Effector memory CD8-positive, alpha-beta T cell (primary cell): ENCODE measurements at places on chromosomes 5 and 9.
A peak's percentile ranks its signal among the peaks of the same experiment; 100 is the strongest.

DNA sequence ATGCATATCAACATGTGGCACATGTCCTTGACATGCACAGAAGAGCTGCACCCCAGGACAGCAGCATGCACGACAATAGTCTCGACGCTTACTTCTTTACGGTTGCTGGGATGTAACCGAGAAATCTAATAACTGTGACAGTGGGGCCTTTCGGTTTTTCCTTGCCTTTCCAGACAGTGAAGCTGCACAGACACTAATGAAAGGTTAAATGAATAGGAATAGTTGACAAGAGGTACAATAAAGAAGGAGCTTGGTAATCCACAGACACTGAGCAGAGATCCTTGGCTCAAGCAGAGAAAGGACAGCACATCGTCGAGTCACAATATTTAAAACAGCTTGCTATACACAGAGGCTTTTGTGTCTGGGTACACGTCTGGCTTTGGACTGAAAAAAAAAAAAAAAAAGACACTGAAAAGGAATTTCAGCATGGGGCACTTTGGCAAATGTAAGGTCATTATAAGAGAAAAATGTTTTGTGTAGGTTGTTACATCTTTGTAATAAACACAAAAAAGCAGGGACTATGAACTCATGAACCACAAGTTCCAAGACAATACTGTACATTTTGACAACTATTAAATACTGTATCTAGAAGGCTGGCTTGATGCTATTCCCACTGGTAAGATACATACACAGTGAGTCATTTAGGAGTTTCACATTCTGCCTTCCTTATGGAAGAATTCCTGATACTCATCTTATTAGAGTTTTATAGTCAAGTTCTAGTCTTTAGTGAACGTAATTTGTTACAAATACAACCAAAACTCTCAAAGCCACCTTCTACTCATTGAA, 5.6 kb downstream of the BNC2 start:
- no peak for DNase-seq

DNA sequence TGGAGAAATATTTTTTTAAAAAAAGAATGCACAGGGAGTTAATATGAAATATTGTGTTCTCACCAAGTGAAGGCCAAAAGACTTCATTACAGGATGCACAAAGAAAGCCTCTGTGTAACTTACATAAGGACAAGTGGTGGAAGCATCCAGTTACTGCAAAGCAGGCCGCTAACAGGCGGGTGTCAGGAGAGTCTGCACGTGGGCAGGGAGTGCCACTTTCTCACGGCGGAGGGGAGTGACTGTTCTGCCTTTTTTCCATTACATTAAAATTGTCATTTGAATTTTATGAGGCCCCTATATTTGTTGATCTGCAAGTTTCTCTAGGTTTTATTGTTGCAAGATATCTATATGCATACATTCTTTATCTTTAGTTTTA, 28.1 kb upstream of the SPATA31E1 start:
- DNase-seq, result no peak

DNA sequence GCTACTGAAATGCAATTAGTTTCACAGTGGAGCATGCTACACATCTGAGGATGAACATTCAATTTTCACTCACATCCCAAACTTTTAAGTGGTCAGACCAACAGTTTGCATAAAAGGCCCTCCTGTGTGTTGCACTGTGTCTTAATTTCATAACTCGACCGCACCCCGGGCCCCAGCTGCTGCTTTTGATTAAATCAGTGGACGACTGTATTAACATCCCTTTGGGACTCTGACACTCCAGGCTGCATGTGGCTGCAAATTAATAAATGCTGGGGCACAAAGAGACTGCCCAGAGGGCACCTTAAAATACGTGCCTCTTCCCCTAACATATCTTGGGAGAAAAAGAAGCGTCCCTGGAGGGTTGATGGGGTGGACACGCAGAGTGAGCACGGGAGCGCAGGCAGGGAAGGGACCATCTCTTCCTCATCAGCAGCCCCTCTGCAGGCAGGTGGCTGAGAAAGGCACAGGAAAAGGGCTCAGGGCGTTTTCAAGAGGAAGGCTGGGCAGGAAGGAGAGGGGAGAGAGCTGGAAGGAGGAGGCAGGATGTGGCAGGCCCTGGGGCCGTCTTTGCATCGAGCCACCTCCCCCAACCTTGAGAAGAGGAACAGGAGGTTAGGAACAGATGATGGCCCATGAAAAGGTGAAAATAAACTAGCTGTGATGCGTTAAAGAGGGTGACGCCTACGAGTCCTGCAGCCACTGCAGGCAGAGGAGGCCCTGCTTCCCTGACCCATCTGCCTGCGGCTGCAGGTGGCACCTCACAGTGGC, 18.6 kb downstream of the MED10 start:
- no peak for DNase-seq

- no peak for DNase-seq
These were observed 609.5 kb upstream of the CLINT1 start for GRCh38 chr5:158468444-158468843.

DNA sequence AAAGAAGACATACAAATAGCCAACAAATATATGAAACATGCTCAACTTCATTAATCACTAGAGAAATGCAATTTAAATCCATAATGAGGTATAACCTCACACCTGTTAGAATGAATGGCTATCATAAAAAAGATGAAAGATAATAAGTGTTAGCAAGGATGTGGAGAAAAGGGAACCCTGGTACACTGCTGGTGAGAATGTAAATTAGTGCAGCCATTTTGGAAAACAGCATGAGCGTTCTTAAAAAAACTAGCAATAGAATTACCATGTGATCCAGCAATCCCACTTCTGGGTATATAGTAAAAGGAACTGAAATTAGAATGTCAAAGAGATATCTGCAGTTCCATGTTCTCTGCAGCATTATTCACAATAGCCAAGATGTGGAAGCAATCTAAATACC, 64.2 kb upstream of the CEP78 start:
- no peak for DNase-seq

GRCh38 chr5:116514421-116514970, 60.1 kb downstream of the SEMA6A start:
- no peak for DNase-seq

DNA sequence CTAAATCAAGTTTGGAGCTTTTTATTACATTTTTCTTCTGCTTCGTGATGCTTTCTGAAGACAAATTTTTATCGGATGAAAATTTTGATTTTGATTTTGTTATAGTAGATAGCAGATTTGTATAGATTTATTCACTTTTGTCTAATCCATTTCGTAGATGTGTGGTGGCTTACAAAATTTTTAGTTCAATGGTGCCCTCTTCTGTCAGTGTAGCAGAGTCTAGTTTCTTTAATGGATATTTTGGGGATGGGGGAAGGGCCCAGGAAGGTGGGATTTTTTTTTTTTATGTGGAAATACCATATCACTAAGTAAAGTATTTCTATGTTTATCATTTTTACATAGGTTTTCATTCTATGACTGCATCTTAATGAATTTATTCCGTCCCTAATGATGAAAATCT, 259.9 kb upstream of the TARS1 start:
- DNase-seq, result no peak

- DNase-seq, result no peak
These were observed 68.2 kb downstream of the UBE2QL1 start for GRCh38 chr5:6516823-6517222.

- DNase-seq, result no peak
These were observed 12.0 kb downstream of the HIGD2A start for GRCh38 chr5:176400382-176401156.

GRCh38 chr5:154543380-154543779, 65.4 kb upstream of the HAND1 start:
- no peak for DNase-seq

GRCh38 chr9:131836607-131837315, 96.9 kb upstream of the RAPGEF1 start:
- no peak for DNase-seq

- no peak for DNase-seq
These were observed 19.5 kb downstream of the AOPEP start for GRCh38 chr9:94745806-94746540.

GRCh38 chr9:129938291-129938979, 103.2 kb downstream of the USP20 start:
- DNase-seq, result no peak

- no peak for DNase-seq
These were observed 62.4 kb downstream of the SECISBP2 start for GRCh38 chr9:89380437-89381307.

DNA sequence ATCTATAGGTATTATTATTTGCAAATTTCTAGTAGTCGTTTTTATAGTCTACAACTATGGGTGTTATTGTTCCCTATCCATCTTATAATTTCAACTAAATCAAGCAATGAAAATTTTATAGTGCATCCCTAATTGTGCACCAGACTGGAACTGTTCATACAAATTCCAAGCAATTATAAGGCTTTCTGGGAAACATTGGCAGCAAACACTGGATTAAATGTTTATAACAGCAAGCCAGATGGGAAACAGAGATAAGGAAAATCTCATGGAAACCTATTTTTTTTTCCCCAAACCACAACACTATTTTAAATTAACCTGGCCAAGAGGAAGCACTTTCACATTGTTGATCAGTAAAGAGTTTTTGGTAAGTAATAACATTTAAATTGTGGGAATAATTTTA, 524.3 kb downstream of the RASEF start:
- DNase-seq, result no peak

- DNase-seq, result no peak
These were observed 129.1 kb upstream of the FBN2 start for GRCh38 chr5:128667152-128667551.

DNA sequence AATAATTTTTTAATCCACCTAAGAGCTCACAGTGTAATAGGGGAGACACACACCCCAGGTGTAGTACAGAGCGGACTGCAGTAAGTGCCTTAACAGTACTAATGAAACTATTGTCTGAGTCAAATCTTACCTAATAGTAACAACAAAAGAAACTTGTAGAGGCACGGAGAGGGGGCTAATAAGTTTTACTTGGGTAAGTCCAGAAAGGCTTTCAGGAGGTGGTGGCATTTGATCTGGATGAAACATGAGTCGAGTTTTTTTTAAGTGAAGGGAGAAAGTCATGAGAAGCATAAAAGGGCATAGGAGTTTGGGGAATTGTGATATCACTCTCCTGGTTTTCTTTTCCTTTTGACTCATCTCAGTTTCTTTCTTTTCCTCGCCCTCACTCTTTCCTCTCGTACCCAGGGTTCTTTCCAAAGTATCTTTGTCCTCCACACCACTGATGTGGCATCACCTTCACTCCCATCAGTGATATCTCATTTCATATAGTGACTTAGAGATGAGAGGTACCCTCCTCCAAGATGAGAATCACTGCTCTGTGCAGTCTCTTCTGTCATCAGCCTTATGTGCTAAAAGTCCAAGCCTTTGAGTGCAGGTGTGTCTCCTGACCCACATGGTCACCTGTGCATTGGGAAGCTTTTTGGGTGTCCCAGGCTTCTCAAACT, 2.0 kb downstream of the CTNNA1 start:
- no peak for DNase-seq

GRCh38 chr5:154647114-154647760, 107.9 kb upstream of the LARP1 start:
- peak; percentile 10 for DNase-seq

DNA sequence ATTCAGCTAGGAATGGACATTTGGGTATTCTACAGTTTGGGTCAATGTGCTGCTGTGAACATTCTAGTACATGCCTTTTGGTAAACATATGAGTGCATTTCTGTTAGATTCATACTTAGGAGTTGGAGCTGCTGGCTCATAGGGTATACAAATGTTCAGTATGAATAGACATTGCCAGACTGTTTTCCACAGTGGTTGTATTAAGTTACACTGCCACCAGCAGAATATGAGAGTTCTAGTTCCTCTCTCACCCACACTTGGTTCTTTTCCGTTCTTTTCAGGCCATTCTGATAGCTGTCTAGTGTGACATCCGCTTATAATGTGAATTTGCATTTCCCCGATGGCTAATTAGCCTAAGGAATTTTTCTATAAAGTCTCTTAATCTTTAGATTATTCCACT, 25.0 kb downstream of the STOM start:
- DNase-seq, result no peak

GRCh38 chr5:50984640-50985039, 318.2 kb downstream of the PARP8 start:
- DNase-seq, result no peak

DNA sequence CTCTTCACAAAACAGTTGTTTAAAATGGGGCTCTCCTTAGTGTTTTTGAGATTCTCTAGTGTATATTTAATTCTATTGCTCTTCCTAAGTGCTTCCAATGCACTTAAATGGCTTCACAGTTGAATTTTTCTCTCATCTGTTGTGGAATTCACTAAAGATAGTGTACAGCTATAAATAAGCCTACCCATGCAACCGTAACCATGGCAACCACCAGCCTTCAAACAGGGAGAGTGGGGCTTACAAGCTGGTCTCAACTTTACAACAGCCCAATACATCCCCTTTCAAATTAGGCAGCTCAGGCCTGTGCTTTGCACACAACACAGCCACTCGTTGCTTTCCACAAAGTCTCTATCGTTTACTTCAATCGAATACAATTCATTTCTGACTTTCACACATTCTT, 144.0 kb upstream of the PLPPR1 start:
- DNase-seq, result no peak

DNA sequence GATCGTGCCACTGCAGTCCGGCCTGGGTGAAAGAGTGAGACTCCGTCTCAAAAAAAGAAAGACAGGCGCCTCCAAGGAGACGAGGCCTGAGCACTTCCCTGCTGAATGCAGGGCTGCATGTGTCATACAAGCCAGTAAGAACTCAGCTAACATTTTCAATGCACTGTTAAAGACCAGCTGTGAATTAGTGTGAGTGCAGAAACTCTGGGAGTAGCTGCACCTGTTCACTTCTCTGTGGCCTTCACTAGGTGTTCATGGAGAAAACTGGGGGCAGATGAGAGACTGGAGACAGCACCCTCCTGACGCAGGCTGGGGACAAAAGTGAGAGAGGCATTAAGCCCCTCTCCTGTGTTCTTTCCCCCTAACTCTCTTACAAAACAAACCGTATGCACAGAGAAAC, 41.8 kb downstream of the FBXO10 start:
- no peak for DNase-seq

DNA sequence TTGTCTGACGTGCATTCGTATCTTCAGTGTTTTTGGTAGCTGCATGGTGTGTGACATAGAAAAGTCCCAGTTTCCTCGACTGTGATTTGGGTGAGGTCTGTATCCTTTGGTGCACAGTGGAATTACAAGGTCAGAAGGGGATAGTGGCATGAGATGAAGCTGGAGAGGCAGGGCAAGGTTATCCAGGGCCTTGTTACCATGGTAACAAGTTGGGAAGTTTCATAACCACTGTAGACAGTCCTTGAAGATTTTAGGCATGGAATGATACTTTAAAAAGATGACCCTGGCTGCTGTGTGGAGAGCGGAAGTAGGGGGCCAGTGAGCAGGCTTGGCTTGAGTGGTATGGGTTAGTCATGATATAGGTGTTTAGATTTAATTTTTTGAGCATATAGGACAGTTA, 11.9 kb downstream of the EHMT1 start:
- no peak for DNase-seq

DNA sequence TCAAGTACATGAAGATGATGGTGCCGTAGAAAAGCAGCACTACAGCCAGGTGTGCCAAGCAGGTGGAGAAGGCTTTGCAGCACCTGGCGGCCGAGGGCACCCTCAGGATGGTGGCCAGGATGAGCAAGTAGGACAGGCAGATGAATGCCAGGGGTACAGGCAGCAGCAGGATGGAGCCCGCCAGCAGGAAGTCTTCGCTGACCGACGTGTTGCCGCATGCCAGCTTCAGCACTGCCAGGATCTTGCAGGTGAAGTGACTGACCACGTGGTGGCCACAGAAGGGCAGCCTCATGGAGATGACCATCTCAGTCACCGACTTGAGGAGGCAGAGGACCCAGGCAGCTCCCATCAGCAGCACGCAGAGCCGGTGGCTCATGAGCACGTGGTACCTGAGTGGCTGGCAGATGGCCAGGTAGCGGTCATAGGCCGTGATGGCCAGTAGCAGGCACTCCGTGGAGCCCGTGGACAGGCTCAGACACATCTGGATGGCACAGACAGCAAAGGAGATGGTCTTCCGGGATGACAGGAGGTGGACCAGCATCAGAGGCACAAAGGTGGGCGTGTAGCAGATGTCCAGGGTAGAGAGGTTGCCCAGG, 482 bp downstream of the OR13J1 start:
- no peak for DNase-seq
